ENCODE measurements at places on chromosomes 1 and 21.

DNA sequence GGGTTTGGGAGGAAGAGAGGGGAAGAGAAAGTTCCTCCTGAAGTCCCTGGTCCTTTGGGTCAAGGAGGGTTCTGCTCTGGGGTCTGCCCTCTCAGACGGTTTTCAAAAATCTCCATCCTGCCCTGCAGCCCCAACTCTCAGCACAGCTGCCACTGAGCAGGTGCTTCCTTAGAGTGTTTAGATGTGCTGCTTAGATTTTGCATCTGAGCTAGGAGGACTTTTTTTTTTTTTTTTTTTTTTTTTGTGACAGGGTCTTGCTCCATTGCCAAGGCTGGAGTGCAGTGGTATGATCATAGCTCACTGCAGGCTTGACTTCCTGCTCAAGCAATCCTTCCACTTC, 324.9 kb upstream of the POU3F1 start:
- DNase-seq: peak; percentile 9

- no peak for DNase-seq
Observed at GRCh38 chr1:36458910-36459309, 5.3 kb downstream of the MRPS15 start.

GRCh38 chr1:34713443-34713842, 41.4 kb upstream of the GJB5 start:
- no peak for DNase-seq

- DNase-seq: no peak
Observed at GRCh38 chr1:230458509-230458908, 32.4 kb upstream of the PGBD5 start.

DNA sequence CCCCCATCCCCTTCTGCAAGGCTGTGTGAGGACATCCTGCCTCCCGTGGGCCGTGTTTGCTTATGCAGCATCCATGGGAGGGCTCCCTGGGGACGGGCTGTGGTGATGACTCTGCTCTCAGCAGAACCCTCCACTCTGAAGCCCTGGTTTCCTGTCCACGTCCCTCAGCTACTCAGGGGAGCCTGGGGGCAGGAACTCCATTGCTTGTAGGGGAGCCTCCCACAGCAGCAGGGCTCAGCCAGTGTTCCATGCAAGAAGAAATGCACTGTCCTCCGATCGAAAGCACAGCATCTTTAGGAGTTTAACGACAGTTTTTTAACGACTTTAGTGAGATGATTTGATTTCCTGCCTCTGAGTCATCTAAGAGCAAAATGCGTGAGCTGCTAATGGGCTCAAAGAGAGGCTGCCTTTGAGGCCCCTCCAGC, 8.3 kb upstream of the KCNAB2 start:
- DNase-seq: no peak

DNA sequence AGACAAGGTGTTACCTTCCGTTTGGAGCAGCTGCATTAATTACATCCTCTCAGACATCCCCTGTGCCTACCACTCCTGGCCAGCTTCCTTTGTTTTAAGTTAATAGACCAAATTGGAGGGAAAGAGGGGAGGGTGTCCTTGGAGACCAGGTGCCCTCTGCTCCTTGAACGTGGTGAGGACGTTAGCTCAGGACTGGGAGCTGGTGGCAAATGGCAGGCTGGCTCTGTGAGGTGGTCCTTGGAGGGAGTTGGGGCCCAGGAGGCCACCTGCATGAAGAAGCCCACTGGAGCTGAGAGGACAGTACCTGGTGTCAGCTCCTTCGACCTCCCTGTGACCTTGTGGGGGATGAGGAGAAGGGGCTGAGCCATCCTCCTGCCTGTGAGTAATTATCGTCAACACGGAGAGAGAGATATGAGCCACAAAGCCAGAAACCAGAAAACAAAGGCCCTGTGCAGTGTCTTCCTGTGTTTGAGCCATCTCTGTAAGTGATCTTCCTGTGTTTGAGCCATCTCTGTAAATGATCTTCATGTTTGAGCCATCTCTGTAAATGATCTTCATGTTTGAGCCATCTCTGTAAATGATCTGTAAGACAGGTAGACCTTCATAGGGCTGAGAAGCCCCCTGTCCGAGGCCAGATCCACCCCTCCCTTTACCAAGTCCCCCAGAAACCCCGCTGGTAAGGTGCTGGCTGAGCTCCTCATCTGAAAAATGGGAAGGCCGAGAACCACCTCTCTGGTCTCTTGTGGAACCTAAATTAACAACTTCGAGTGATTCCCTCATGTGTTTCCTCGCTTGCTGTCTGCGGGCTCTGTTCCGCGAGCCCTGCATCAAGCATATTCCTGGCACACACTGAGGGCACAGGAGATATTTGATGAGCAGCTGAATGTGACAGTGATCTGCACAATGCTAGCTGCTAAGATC, 126.0 kb downstream of the CAMTA1 start:
- no peak for DNase-seq

DNA sequence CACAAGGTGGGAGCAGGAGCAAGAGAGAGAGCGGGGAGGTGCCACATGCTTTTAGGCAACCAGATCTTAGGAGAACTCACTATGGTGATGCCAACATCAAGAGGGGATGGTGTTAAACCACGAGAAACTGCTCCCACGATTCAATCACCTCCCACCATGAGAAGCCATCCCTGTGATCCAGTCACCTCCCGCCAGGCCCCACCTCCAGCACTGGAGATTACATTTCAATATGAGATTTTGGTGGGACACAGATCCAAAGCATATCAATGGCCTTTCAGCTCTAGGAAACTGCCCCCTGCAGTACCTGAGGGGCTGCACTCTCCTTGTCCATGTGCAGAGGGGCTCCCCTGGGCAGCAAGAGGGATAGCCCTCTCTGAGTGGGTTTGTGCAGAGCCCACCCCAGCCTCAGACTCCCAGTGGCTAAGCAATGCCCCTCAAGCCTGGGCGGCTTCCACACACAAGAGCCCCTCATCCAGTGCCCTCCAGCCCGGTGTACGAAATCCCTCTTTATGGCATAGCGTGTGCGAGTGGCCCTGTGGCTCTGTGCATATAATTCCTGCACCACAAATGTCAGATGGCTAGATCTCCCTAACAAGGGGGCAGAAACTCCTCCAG, 15.5 kb upstream of the PRDM16 start:
- no peak for DNase-seq

DNA sequence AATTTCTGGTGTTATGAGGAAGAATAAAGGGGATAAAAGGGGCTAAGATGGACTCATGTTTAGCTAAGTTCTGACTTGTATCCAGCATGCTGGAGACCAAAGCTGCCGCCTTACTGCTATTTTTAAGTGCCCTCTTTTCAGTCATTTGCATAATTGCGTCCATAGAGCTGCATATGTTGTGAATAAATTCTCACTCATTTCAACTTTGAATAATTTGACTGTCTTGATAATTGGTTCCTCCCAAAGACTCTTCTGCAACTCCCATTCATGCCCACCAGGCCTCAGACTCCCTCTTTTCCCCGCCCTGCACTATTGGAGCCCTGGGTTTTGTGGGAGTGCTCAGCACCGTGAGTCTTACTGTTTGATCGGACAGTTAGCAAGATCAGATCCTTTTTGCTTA, 45.0 kb downstream of the KIAA0040 start:
- no peak for DNase-seq

DNA sequence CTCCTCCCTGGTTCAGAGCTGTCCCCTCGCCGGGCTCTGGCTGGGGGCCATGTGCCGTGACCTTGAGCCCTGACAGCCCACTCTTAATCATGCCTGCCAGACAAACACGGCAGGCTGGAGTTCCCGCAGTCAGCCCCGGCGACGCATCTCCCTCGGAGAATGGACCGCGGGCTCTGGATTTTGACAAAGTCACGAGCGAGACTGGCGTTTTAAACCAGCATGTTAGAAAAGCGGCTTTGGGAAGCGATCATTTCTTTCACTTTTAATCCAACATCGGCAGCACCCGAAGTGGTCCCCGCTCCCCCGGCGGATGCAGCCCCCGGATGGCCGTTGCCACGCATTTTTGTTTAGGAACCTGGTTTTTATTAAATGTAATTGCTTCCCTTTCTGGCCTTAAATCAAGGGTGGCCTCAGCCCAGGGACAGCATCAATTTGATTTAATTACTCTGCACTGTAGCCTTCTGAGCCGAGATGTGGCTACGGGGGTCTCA, 70.9 kb downstream of the PRDM16 start:
- DNase-seq: no peak

Measured in liver (tissue), 10 donors.